GDM1 (cell line): ENCODE measurements at places on chromosomes 11 and 22.

- DNase-seq = no peak
Observed at GRCh38 chr11:44094260-44094868, 1.1 kb upstream of the EXT2 start.

DNA sequence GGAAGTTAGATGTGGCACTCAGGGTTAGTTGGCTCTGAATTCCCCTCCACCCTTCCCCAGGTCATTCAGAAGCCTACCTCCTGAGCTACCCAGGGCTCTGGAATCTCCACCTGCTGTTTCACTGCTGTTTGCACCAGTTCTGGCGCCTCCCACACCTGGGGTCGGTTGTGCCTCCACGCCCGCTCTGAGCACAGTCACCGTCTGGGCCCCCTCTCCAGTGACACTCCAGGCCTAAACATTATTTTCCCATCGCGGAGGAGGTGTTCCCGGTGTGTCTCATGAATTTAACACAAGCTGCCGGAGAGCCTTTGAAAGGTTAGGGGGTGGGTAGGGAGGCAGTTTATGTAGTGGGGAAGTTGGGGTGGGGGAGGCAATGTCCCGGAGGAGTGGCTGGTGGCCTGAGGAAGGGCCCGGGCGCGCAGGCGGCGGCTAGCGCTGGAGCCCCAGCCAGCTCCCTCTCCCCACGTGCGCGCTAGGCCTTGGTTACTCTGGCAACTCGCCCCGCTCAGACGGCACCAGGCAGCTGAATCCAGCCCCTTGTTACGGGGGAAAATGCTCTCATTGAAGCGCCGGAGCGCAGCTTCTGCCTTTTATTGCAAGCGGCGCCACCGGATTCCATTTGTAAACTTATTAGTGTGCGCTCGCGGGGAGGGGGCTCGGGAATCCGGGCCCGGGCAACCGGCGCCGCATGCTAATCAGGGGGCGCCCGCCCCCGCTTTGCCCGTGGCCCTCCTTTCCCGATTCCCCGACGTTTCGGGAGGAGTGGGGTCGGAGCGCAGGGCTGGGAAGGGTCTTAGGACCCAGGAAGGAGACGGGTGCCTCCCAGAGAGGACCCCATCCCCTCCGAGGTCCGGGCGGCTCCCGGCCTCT, 52.4 kb downstream of the GRIK4 start:
- no peak for DNase-seq

GRCh38 chr11:107706531-107706930, 5.3 kb downstream of the SLN start:
- no peak for DNase-seq

DNA sequence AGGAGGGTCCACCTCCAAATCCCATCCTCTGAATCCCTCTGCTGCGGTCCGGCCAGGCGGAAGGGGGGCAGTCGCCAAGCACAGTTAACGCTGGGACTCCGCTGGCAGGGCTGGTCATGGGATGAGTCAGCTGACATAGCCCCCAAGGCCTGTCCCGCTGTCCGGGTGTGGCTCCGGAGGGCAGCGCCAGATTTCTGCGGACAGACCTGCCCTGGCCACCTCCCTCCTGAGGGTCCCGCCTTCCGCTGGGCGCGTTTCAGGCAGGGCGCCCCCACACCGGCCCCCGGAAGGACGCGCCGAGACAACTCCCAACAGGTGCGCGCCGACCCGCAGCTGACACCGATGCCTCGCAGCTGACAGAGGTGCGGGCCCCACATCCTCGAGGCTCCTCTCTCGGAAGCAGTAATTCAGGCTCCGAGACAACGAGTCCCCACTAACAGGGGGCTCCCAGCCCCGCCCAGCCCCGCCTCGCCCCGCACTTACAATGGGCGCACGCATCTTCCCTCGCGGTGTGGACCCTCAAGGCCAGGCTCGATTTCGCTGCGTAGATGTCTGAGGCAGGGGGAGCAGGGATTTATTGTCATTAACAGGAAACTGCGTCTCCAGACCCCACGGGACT, 607 bp downstream of the PLAAT3 start:
- no peak for DNase-seq

DNA sequence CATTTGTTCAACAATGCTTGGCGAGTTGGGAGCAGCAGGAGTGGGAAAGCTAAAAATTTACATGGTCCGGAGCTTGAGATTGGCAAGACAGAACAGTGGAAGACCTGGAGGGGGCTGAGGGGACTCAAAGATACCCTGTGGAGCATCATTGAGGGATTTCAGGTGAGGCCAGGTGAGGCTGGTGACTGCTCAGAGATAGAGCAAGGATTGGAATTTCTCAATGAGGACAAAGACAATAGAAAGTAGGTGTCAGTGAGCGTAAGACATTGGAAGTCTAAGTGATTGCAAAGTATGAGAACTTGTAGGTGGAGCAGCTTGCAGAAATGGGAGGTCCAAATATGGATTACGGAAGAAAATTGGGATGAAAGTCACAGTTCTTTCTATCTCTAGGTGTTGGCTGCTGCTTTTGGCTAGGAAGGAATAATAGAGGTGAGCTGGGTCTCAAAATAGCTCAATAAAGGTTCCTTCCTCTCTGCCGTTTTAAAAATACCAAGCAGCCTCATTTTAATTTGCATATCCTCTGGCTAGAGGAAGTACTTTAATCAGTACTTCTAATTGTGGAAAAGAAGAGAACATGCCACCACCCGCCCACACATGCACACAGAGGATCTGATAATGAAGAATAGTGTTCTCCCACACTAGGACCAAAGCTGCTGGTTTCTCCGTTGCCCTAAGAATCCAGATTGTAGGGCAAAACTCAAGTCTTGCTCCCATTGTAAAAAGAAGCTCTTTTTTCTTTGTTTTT, 41.8 kb upstream of the SORL1-AS1 start:
- DNase-seq = no peak

GRCh38 chr11:77468527-77468926, 5.4 kb downstream of the PAK1 start:
- DNase-seq = no peak

DNA sequence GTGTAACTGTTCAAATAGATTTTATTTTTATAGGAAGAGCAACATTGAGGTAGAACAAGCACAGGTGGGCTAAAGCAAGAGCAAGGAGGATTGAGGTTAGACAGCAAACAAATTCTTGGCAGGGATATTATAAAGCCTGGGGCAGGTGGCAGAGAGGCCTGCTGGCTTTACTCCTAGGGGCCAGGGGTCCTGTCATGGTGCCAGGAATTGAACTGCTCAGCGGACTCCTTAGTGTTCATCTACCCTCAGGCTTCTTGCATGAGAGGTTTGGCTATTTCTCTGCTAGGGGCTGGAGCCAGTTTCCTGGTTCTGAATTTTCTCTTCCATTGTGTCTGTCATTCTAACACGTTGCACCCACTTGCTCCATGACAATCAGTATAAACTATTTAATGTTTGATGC, 217.2 kb upstream of the NCAM1 start:
- no peak for DNase-seq

DNA sequence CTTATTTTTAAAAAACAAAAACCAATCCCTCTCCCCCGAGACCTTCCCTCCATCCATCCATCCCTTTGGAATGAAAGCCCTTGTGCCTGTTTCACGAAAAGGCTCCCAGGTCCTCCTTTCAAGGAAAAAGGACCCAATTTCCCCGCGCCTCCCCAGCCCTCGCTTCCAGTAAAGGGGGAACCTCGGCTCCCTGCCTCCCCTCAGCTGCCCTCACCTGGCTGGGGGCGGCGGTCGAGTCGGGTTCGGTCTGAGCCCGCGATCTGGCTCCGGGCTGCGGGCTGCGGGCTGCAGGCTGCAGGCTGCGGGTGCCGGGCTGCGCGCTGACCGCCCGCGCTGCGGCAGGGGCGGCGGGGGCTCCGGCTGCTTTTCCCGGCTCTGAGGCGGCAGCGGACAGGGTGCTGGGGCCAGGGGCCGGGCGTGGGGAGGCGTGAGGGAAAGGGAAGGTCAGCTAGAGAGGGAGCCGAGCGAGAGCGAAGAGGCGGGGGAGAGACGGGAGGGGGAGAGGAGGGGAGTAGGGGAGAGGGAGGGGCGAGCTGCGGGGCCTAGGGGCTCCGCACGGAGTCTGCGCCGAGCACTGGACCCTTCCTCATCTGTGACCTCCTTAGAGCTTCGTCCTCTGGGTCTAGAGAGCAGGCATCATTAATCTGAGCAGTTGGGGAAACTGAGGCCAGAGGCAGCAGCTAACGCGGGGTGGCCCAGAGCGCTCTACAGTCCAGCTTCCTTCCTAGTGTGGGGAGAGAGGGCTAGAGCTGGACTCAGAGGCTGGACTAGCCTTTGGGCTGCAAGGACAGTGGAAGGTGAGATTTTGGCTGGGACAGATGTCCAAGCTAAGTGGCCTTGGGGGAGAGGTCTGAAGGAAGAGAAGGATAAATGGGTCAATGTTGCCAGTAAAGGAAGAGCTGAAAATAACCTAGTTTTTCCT, at the start of gene C1QTNF4:
TSS of gene C1QTNF4 (minus strand) at position 478 of the 922 bp plus-strand sequence. CDS start 3,601 bp downstream, outside the sequence.
- DNase-seq = no peak

DNA sequence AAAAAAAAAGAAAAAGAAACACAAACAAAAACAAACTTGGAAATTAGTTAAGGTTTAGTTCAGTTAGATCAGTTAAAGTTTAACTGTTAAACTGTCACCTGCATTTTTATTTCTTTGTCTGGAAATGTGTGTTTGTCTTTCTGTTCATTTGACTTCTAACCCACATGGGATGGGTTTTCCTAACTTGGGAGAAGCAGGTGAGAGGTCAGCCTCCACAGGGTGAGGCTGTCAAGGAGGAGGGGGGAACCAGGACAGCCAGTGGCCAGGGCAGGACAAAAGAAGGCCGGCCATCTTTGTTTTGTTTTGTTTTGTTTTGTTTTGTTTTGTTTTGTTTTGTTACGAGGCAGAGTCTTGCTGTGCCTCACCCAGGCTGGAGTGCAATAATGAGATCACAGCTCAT, 13.4 kb upstream of the GCAT start:
- DNase-seq = no peak

DNA sequence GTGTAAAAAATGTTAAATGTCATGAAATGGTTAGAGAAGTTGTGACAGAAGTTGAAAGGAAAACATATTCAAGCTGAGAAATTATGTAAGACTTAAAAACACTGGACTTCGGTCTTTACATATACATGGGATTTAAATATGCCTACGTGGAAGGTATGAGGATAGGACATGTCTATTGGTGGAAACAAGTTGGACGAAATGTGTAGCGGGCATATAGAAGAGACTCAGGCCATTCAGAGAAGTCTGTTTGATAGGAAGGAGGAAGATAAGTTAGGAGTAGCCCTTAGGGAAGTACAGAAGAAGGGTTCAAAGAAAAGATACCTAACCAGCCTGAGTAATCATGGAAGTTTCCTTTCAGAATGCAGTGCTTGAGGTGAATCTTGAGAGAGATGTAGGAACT, 14.7 kb downstream of the CADM1 start:
- no peak for DNase-seq

GRCh38 chr11:103877221-103877620, 159.2 kb upstream of the DDI1 start:
- no peak for DNase-seq

DNA sequence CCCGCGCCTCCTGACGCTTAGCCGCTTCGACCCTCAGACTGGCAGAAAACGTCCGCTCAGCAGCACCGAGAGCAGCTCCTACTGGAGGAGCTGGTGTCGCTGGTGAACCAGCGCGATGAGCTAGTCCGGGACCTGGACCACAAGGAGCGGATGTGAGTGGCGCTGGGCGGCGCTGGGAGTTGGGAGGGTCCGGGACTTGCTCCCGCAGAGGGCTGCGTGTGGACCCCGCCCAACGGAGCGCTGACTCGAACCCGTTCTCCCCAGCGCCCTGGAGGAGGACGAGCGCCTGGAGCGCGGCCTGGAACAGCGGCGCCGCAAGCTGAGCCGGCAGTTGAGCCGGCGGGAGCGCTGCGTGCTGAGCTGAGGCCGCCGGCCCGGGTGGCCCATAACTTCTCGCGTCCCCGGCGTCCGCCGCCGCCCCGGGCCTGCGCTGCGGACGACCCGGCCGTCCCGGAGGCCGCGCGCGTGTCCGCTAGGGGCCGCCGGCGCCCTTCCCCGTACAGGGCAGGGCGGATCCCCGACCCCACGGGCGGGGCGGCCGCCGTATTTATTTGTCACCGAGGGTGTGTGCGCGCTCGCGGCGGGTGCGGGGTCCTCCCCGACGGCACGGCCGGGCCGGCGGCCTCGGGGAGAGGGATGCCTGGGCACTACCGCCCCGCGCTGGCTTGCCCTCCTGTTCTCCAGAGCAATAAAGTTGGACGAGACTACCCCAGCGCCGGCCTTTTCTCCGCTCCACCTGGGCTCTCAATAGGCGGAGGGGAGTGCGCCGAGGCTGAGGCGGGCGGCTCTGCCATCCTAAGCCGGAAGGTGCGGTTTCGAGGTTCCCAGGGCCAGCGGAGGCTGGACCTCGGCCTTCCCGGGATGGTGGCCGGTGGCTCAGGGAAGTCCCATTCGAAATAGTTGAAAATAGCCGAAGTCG, 3.4 kb downstream of the KCNK7 start:
- DNase-seq = no peak

DNA sequence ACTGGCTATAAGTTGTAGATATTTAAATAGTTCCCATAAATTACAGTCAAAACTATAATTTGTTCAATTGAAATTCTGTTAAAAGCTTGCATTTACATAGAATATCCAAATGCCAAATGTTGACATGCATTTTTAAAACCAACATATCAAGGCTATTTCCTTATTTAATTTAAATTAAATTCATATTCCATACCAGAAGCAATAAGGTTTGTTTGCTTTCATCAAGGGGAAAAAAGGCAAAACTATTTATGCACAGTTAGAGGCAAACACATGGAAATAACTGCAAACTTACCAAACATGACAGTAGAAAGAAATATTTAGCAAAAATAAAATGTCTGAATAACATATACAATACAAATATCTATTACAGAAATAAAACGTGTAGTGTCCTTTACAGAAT, 1581.2 kb upstream of the TENM4 start:
- DNase-seq = no peak

- DNase-seq = no peak
Observed at GRCh38 chr11:133034929-133035328, 497.4 kb downstream of the OPCML start.

GRCh38 chr11:7609015-7609414, 64.3 kb downstream of the CYB5R2 start:
- DNase-seq = no peak
